ENCODE measurements at places on chromosomes 7 and 10. TPM values are rescaled to one million over a fixed set of nuclear protein-coding genes. Genes with fewer than 3 reads are reported as not detected.

The ZNF239 gene
- polyA plus RNA-seq: 2.1 TPM

The SDK1 gene
- polyA plus RNA-seq: 4.3 TPM

The TFEC gene
- 19.2 TPM for polyA plus RNA-seq

The MBL2 gene
- polyA plus RNA-seq: not detected

The SFTPD gene
- polyA plus RNA-seq: 635 TPM

- no peak for DNase-seq
Measured at GRCh38 chr10:14116021-14116420, 214.7 kb downstream of the FRMD4A start.

DNA sequence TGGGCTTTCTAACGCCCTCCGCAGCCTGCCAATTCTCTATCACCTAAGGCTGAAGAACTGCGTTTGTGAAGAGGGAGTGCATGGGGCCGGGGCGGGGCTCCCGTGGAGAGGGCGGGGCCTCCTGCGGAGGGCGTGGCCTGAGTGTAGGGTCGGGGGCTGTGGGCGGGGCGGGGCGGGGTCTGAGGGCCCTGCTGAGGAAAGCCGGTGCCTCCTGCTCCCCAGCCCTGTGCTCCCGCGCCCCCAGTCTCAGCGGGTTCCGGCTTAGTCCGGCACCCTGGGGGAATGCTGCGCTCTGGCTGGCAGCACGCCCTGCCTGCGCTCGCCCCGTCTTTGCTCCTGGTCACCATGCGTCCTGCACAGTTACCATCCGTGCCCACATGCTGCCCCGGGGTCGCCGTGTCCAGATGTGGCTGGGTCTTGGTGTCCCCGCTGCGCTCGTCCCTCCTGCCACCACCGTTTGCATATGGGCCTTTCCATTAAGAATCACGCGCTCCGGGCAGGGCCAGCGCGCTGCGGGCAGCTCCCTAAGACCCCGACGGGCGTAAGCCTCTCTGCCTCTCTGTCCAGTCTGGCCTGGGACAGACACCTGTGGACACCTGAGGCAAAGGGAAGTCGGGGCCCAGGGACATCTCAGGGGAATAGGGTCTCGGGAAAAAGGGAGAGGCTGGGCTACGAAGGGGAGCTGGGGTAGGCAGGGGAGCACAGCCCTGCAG, 144.0 kb upstream of the RET start:
- peak; percentile 25 for DNase-seq

DNA sequence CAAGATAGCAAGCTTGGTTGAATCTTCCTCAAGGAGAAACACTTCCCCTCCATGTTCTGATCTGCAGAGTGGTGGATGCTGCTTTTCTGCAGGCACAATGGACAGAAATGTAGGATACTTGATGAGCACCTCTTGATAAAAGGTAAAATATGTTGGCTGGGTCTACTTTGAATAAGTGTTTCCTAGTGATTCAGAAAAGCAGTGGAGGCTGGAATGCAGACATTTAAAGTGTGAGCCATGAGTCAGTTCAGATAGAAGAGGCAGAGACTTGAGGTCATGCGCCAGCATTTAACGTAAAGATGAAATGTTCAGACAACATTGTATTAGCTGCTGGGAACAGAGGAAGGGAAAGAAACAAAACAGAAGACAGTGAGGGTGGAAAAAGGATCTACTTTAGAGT, 403.1 kb downstream of the ADRA2A start:
- no peak for DNase-seq

DNA sequence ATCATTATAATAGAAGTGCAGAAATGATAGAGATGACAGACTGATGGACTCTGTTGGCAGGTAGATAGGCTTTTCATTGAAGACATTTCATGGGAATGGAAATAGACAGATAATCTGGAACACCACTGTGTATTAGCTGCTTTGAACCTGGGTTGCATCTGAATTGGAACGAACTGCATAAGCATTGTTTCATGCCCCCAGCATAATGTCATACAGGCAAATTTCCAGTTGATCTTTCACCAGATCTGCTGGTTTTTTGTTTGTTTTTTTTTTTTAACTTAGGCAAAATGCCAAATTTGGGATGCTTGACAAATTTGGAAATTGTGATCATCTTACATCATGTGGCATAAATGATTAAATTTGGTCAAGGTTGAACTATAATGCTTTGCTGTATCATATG, 172.1 kb upstream of the AOAH start:
- DNase-seq: no peak

DNA sequence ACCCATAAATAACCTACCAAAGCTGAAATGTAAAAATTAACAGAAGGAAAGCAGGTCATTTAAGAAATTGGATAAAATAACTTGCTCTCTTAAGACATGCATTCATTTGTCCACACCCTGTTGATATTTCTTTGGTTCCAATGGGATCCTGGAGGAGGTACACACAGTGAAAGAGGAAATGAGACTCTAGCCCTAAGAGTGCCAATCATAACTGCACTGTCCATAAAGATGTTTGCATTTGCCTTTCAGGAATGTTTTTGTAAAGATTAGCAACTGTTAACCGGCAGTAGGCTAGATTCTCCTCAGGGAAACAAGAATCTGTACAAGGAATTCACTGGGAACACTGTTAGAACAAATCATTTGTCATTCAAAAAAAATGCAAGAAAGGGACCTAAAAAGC, 61.0 kb downstream of the MEOX2 start:
- no peak for DNase-seq

- DNase-seq: no peak
Measured at GRCh38 chr10:12196531-12197211, 683 bp downstream of the CDC123 start.

DNA sequence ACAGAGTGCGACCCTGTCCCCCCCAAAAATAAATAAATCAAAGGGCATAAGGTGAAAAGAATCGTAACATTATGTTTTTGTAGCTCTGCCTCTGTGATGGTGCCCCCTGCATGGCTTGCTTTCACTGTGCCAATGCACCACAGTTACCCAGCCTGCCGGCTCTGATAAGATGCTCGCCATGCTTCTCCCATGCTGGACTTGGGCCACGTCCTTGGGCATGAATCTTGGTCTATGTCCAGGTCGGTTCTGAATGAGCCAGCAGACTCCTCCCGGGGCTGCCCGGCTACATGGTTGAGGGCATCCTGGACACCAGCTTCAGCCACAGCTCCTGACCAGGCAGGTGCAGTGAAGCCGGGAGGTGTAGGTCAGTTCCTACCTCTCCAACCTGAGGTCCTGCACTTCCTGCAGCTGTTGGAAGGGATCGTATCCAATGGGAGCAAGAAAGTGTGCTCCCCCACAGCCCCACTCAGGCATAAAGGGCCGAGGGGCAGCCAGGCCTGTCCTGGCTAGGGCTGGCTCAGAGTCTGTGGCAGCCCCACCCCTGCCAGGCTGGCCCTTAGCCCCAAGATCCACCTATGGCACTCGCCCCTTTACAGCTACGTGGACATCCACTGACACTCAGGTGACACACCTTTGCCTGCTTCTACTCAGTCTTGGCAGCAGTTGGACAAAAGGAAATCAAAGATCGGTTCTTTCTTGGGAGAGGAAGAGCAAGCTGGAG, 34.1 kb downstream of the CHST3 start:
- DNase-seq: no peak

DNA sequence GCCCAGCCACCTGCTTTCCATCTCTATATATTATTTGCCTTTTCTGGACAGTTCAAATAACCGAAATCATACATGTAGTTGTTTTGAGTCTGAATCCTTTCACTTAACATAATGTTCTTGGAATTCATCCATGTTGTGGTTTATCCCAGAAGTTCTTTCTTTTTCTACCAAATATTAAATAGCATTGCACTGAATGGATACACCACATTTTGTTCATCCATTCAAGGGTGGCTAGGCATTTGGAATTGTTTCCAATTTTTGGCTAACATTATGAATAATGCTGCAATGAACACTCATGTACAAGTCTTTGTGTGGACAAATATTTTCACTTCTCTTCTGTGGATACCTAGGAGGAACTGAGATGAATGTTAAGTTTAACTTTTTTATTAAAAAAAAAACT, 18.0 kb downstream of the DNAJC1 start:
- no peak for DNase-seq

GRCh38 chr10:62080905-62081304, 179.4 kb downstream of the ARID5B start:
- no peak for DNase-seq

DNA sequence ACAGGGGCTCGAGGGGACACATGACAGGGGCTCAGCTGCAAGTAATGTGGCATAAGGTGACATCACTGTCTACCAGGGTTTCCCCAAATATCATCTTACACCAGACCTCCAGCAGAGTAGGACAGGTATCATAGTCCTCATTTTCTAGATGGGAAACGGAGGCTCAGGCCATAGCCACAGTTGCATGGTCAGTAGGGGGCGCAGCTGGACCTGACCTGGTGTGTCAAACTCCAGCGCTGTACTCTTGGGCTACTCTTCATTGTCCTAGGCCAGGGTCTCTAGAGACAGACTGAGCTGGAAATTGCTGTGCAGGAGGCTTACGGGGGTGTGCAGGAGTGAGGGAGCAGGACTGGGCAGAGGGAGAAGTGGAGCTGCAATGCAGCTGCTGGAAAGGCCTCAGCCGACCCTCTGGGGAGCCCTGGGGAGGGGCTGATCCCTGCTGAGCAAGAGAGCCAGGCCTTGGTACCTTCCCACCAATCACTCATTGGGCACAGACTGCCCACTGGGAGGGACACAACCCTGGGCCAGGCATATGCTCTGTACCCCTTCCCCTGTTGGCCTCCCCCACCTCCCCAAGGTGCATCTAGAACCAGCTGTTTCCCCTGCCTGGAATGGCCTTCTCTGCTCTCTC, 89.9 kb downstream of the CDH23 start:
- DNase-seq: peak; percentile 36

DNA sequence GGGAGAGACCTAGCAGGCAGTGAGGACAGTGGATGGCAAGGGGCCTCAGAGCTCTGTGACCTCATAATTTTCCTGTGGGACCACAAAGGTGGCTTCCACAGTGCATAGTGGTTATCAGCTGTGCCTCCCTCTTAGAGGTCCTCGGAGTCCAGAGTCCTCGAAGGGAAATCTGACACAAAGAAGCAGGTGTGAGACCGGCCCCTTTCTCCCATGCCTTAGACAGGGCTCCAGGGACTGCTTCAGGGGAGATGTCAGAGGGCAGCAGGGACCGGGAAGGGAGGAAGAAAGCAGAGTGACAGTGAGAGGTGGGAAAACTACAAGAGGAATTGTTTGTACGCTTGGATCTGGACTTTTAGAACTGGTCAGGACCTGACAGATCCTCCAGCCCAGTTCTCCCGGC, 66.3 kb downstream of the BAMBI start:
- no peak for DNase-seq

DNA sequence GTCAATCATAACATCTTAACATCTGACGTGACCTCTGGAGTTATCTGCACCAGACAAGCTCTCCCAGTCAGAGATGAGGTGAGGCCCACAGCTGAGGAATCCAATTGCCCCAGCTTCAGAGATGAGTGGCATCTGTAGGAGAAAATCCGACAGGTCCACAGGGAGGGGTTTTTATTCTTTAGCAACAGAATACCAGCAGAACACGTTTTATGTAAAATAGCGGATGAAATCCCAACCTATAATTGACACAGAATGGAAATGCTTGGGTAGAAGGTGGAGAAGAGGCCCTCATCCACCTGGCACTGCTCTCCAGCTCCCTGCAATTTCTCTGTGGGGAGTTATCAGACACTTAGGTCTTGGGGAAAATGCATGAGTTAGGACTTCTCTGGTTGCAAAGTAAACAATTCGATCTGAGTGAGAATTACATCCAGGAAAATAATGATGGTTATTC, 144.2 kb upstream of the NRP1 start:
- no peak for DNase-seq
